ENCODE measurements at places on chromosomes 4 and X.

DNA sequence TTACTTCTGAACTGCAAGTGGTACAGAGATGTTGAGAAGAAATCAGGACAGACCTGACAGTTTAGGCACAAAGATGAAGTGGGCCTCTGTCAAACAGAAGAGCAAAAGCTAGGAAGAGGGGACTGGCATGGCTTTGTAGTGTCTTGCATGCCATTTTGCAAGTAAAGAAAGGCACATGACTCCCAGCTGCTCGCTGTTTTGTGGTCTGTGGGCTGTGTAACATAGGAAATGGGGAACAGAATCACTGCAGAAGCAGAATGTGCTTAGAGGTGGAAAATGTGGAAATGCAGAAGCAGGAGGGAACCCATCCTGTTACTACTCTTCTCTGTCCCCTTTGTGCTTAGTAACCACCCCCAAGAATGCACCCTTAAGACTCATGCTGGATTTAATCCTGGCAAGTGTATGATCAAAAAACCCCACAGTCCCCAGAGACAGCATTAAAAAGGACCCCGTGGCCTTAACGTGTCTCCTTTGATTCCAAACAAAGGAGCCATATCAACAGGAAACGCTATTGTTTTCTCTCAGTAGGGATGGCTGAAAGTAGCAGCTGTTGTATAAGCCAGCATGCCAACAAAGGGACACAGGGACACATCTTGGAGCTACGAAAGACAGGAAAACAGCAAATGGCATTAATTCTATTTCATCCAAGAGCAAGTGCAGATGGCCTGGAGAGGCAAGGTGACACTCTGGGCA, 177.6 kb upstream of the GLRA2 start:
- no peak for DNase-seq

DNA sequence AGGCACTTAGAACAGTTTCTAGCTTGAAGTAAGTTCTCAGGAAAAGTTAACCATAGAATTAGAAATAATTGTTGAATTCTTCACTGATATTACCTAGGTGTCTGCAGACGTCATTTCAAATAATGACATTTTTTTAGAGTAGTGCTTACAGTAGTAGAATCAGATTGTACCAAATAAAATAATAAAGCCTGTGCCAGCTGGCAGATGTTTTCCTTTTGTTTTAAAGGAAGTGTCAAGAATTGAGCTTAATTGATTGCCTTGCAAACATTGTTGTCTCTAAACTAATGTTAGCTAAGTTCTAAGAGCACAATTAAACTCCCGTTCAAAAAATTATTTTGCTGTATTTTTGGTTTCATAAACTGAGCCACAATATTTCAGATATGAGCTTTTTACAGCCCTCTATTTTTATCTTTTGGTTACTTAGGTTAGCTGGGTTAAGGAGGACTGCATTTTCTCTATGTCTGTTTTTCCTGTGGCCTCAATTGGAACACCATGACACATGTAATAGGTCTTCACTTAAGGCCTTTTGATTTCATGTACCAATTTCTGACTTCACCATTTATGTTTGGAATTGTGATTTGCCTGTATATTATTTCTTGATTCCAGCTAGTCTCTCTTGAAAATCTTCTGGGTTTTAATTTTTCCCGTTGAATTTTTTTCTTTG, 64.2 kb downstream of the DCUN1D4 start:
- no peak for DNase-seq

DNA sequence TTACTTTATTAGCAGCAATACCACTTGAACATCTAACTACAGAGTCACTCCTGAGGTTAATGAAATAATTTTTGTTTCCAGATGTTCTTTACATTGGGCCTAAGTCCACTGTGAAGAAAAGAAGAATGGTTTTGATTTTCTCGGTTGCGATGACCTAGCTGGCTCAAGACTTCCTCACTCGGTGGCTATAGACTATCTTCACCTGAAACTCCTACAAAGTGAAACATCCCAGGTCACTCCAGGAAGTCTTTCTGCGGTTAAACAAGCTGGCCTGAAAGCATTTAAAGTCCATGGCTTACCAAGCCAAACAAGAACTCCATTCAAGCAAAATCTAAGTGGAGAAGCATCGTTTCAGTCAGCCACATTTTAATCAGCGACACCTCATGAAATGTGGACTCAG, 13.7 kb upstream of the SORBS2 start:
- DNase-seq = no peak

DNA sequence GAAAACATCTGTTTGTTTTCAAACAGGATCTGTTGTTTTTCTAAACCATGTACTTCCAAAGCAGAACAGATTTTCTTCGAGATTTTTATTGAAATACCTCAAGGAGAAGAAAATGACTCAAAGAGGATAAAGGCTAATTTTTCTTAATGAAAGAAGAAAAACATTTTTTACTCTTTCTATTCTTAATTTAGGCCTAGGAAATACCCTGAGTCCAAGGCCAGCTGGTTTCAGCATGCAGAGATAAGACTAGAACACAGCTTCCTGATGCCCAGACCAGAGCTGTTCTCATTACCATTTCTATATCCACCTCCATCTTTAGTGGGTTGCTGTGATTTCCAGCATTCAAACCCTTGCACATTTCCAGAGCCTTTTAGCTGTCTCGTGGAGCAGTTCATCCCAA, 18.3 kb downstream of the GAB1 start:
- no peak for DNase-seq

Measured in effector memory CD8-positive, alpha-beta T cell (primary cell).